ENCODE measurements at places on chromosomes 4 and X.

DNA sequence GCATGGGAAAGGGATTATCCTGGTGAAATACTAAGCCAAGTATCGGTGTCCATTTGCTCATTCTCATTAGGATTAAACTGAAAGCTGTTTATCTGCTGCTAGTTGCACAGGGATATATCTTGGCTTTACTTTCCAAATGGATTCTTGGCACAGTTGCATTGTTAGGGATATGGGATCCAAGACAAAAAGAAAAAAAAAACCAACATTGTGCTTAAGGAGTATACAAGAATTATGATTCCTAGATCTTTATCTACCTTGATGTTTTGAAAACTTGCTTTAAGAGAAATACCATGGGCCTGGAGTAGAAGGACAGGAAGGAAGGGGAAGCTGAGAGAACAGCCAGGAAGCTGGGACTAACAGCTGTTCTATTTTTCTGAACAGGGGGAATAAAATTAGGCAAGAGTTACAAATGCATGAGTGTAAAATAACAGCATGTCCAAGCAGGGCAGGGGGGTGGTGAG, 107.6 kb downstream of the ATXN3L start:
- DNase-seq: no peak

DNA sequence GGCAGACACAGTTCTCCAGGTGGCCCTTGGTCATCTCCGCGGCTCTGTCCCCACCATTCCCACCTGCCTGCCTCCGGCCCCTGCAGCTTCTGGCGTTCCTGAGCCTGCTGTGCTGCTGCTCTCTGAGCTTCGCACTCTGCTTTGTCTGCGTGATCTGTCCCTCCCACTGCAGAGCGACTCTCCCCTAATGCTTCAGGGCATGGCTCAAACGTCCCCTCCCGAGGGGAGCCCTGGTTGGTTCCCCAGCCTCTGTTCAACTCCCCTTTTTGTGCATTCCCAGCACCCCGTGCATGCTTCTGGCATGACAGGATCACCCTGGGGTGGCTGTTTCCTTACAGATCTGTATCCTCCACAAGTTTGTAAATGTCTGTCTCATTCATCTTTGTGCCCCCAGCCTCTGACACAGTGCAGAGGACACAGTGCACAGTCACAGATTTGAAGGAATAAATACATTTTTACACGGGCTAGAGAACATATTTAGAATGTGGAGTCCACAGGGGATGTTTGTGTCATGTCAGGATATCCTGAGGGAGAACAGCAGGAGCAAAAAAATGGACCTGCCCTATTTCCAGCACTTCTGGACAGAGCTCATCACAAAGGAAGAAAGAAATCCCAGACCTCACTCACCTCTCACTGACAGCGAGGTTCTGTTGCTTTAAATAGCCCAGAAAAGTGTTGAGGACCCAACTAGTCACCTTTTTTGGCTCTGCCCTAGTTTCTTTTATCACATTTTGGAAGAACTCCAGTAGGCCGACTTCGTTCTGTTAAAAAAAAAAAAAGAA, 72.6 kb downstream of the GATB start:
- no peak for DNase-seq

DNA sequence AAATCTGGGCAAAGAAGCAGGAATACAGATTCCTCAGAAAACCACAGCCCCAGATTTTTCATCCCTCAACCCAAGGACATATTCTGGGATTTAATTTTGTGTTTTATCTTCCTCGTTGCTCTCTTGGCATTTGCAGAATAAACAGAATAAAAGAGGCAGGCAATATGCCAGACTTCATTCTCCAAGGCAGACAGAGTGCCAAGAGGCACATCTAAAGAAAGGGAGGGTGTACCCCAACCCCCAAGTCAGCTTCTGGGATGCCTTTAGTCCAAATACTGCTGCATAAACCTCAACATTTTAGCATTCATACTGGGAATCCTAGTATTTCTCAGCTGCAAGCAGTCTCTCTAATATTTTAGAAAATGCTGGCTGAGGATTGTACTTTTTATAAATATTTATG, 629.2 kb downstream of the KLHL13 start:
- no peak for DNase-seq

DNA sequence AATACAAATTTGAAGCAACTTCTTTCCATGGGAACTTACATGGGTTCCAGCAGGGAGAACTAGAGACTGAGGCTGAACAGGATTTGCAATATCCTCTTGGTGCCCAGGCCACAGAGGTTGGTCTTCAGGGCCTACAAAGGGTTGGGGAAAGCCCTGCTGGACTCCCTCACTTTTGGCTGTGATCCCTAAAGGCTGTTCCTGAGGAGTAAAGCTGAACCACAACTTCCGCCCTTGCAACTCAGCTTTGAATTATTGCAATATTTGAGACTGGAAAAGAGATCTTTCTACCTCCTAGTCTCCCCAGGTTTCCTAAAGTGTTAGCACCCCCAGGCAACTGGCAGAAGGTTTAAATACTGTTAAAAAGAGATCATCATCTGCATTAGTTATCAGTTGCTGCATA, 26.9 kb downstream of the DCHS2 start:
- DNase-seq: no peak

- DNase-seq: no peak
Observed at GRCh38 chr4:125105561-125105960, 209.2 kb upstream of the FAT4 start.

DNA sequence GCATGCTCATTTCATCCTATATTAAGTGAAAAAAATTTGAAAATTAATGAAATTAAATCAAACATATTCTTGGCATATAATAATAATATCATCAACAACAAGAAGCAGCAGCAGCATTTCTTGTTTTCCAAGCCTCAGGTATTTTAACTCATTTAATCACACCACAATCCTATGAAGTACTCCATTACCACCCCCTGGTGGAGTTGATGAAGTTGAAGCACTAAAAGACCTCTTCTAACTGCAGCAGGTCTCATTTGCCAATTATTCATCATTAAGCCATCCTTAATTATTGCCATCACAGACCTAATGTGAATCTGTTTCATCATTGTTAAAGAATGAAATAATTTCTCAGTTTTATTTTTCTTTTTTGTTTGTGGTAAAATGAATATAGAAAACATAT, 801.4 kb upstream of the GRID2 start:
- DNase-seq: no peak

GRCh38 chr4:78059524-78059889, 2.4 kb downstream of the FRAS1 start:
- peak; percentile 13 for DNase-seq

Measured in ovary (tissue), 10 donors.